ENCODE measurements at places on chromosomes 6 and 20.

GRCh38 chr6:134198093-134198492 lies 119.8 kb downstream of the SGK1 start:
- peak; percentile 46 for DNase-seq

DNA sequence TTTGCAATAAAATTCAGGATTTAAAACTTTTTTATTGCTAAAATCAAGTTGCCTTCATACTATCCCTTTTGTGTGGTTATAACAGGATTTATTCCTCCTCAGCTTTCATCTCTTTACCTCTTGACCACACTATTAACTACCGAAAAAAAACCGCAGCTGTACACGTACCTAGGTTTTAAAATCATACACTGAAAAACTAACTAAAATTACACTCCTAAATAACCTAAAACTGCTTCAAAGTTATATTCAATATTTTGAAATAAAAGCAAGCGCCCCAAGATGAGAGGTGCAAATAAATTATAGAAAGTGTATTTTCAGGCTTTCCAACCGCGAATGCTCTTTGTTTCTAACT lies 1.4 kb downstream of the MPC1 start:
- DNase-seq, result no peak

DNA sequence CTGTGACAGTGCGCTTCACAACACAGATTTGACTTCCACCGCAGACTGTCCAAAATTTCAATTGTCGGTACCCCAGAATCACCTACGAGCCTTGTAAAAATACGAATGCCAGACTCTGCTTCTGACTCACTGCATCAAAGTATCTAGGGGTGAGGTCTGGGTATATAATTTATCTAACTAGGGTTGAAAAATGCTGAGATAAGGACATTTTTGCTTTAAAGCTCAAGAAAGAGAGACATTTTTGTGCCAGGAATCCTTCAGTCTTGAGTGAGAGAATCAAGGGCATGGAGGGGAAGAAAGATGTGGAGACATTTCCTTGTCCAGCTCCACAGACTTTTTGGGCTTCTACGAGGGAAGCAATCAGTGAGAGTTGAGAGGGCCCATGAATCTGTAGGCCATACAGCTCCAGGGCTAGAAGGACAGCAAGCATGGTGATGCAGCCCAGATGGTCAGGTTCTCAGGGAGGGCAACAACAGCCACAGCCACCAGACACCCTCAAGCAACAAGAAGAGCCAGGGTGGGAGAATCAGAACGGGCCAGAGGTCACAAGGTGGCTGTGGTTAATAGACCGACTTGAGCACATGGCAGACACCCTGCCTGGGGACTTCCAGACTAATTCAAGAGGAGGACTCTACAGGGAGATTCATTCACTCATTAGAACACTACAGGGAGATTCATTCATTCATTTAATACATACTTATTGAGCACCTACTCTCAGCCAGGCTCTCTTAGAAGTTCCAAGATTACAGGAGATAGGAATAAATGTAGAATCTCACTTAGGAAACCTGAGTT lies 211.1 kb upstream of the PRDM1 start:
- DNase-seq, result no peak

DNA sequence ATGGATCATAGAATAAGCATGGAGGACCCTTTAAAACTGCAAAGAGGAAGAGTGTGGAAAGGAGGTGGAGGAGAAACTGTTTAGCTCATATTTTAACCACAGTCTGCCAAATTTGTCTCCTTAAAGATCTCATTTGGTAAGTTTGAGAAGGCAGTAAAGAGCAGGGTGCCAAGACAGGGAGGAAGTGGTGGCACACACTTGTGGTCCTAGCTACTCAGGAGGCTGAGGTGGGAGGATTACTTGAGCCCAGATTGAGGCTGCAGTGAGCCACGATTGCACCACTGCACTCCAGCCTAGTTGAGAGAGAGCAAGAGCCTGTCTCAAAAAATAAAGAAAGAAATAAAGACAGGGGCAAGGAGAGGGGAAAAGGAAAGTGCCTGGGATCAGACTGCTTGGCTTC lies 16.8 kb upstream of the DCBLD1 start:
- DNase-seq, result no peak

DNA sequence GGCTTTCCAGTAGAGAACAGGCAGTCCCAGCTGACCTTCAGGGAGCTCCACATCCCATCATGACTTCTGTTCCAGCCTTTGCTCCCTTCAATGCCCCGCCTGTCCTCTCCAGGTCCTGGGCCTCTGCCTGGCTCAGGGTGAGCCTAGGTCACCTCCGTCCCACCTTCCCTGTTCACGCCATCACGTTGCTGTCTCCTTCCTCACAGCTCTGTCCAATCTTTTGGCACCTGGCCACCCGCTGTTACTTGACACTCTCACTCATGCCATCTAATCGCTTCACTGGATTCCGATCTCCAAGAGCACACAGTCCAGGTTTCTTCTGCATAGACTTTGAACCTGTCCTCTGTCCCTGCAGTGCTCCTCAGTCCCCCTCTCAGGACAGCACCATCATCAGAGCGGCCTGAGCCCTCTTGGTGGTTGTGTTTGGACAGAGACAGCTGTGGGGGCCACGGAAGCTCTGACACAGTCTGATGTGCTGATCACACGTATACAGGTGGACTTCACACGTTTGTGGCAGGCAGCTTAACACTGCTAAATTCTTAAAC lies 34.7 kb upstream of the TIAM2 start:
- DNase-seq, result no peak

GRCh38 chr20:64237316-64237715 lies 18.2 kb upstream of the PCMTD2 start:
- DNase-seq, result no peak

GRCh38 chr6:47665112-47665511 lies 33.3 kb upstream of the ADGRF4 start:
- DNase-seq, result no peak

DNA sequence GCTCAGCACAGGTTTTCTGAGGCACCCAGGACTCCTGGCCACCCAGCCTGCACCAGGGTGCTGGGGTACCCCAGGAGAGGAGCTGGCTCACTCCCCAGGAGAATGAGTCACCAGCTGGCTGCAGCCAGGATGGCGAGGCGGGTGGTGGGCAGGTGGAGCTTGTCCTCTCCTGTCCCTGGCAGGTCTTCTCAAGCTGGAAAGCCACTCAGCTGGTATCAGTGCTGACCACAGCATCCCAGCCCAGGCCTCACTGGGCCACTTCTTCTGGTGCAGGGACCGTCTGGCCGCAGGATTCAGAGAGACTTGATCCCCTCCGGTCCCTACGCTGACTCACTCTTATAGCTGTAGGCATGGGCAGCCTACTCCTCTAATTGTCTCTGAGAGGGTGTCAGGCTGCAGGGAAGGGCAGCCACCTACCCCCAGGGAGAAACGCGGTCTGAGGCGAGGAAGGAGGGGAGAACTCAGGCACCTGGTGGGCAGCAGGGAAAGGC lies 22.2 kb downstream of the TFEB start:
- DNase-seq, result no peak

- DNase-seq, result peak; percentile 66
Measured at GRCh38 chr6:111456208-111456607, 26.8 kb downstream of the REV3L start.

GRCh38 chr6:17001188-17001587 lies 100.7 kb upstream of the STMND1 start:
- DNase-seq, result no peak

DNA sequence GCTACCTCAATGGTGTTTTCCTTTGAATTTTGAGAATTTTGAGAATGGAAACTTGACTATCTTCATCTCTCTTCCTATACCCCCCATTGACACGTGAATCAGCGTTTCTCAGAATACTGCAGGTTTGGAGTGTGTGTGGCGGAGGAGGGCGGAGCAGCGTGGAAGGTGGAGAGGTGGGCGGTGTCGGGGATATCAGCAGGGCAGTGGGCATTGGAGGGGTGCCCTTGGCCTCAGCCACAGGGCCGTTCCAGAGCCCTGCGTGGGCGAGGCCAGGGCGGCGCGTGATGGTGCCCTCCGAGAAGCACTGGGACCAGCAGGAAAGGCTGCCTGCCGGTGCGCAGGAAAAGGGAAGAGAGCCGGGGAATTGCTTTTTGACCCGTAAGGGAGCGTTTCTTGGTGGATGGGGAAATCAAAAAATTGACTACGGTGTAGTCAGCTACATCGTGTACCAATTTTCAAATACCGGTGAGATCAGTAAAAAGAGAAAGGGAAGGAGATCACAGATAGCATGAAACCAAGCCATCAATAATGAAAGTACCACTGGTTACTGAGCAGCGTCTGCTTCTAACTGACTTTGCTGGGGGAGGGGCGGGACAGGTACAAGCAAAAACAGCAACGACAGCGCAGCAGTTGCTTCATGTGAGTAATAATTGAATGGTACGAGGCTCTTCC lies 82.7 kb upstream of the DUSP22 start:
- no peak for DNase-seq

DNA sequence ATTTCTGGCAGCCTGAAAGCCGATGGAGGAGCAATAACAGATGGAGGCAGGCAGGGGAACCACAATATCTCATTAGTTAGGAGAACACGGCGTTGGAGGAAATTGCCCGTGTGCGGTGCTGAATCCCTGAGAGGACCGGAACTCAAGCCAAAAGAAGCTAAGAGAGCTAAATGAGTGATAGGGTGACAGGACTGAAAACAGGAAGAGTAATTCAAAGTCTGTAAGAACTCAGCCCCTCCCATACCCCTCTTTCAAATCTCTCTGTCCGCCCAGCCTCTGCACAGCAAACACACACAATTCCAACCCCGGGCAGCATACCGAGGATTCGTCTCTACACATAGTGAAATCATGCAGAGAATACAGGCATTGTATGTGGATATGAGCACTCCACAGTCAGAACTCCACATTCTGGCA lies 2.6 kb upstream of the IPCEF1 start:
- DNase-seq, result peak; percentile 42

DNA sequence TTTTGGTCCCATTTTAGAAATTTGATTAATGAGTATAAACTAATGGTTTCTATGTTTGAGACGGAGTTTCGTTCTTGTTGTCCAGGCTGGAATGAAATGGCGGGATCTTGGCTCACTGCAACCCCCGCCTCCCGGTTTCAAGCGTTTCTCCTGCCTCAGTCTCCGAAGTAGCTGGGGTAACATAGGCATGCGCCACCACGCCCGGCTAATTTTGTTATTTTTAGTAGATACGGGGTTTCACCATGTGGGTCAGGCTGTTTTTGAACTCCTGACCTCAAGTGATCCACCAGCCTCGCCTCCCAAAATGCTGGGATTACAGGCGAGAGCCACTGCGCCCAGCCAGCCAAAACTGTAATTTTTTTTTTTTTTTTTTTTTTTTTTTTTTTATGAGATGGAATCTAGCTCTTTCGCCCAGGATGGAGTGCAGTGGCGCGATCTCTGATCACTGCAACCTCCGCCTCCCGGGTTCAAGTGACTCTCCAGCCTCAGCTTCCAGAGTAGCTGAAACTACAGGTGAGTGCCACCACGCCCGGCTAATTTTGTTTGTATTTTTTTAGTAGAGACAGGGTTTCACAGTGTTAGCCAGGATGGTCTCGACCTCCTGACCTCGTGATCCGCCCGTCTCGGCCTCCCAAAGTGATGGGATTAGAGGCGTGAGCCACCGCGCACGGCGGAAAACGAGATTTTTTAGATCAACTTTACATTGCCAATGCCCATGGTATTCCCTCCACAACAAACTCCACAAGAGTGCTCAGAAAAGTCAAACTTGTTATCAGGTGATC lies 127.8 kb downstream of the HFE start:
- peak; percentile 31 for DNase-seq

GRCh38 chr6:11055127-11055627 lies 11.1 kb upstream of the ELOVL2 start:
- DNase-seq, result no peak

DNA sequence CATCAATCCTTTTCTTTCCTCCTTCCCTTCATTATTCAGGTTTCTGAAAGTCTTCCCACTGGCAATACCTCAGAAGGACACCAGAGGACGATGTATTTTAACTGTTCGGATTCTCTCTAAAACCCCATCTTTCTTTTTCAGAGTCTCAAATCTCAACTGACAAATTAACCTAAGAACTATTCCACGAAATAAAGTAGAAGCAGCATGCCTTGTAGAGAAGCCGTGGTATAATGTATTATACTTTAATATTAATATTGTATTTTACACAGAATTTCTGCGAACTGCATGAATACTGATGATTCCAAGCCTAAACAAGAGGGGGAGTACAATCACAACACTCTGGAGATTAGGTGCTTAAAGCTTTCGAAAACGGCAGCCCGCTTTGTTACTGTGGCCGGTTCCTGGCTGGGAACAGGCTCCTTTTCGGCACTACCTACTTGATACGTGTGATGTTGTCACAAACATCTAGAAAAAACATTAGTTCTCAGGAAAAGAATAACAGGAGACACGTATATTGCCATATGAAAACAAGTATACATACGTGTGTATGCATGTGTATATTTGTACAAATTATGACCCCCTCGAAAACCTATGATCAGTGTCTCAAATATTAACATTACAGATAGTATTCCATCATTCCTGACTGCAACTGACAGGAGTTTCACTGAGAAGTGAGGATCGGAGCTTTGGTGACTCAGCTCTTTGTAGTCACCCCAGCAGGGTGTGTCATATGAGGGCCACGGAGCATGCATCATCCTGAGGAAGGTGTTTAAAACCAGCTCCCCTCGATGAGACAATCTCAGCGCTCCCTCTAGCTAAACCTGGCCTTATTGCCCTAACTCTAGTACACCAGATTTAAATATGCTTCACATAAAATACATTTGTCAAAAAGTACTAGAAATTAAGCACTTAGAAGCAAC lies 319.7 kb upstream of the TCF21 start:
- peak; percentile 76 for DNase-seq

GRCh38 chr20:42204109-42204660 lies 586.0 kb upstream of the CHD6 start:
- peak; percentile 81 for DNase-seq

DNA sequence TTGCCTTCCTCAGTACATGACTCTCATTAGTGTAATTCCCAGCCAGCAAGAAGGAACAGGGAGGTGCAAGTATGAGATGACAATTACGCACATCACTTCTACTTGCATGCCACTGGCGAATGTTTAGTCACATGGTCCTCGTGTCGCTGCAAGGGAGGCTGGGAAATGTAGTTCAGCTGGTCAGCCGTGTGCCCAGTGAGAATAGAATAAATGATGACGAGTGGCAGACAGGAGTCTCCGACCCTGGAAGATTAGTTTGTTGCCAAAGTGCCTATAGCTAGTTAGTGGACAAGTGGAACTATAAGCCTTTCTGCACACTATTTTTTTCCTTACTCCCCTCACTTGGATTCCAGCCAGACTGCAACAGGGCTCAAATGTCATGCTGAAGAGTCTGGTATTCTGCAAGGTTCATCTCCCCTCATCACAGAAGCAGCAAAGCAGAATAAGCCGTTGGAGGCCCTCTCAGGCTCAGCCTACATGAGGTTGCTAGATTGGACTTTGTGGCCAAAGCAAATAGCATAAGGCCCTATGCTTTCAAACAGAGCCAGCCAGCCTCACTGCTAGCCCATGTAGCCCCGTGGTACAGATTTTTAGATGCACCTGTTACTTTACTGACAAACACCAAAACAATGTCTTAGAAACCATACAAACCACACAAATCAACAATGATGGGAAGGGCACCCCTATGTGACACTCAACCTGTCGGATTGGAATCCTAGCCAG lies 9.7 kb downstream of the LINC00237 start:
- DNase-seq, result no peak

- DNase-seq, result no peak
Measured at GRCh38 chr20:62334881-62335280, 32.1 kb downstream of the ADRM1 start.

All from umbilical cord (tissue), 2 donors.